ENCODE measurements at places on chromosomes 2 and 18. TPM values are rescaled to one million over a fixed set of nuclear protein-coding genes. Genes with fewer than 3 reads are reported as not detected.

THSD7B gene
- total RNA-seq: 0.27 TPM

TRIM43 gene
- total RNA-seq: not detected

ZNF521 gene
- total RNA-seq: 29.6 TPM

GKN1 gene
- total RNA-seq: not detected

DNA sequence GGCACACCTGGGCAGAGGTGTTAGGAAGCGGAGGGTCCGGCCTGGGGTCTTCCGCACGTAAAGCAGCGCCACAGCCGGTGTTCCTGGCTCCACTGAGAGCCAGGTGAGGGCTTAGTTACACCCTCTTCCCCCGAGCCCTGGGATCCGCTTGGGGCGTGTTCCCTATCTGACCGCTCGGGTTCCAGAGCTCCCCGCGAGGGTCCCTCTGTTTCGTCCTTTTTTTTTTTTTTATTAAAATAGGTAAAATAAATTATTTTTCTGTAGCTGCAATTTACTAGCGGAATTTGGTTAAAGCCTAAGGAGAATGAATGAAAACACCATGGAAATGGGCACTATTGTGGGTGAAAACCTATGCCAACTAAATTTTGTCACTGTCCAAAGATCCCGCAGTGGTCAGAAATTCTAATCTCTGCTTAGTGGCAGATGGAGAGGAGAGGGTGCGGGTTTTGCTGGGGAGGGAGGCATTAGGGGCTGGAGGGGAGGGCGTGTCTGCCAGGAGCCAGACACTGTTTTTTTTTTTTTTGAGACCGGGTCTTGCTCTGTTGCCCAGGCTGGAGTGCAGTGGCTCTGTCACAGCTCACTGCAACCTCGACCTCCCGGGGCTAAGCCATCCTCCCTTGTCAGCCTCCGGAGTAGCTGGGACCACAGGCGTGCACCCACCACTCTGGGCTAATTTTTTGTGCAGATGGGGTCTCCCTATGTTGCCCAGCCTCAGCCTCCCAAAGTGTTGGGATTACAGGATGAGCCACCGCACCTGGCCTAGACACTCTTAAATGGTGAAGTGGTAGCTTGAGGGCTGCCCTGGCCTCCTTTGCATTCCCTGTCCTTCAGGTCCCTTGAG lies 834 bp downstream of the PDCL3 start:
- no peak for DNase-seq

DNA sequence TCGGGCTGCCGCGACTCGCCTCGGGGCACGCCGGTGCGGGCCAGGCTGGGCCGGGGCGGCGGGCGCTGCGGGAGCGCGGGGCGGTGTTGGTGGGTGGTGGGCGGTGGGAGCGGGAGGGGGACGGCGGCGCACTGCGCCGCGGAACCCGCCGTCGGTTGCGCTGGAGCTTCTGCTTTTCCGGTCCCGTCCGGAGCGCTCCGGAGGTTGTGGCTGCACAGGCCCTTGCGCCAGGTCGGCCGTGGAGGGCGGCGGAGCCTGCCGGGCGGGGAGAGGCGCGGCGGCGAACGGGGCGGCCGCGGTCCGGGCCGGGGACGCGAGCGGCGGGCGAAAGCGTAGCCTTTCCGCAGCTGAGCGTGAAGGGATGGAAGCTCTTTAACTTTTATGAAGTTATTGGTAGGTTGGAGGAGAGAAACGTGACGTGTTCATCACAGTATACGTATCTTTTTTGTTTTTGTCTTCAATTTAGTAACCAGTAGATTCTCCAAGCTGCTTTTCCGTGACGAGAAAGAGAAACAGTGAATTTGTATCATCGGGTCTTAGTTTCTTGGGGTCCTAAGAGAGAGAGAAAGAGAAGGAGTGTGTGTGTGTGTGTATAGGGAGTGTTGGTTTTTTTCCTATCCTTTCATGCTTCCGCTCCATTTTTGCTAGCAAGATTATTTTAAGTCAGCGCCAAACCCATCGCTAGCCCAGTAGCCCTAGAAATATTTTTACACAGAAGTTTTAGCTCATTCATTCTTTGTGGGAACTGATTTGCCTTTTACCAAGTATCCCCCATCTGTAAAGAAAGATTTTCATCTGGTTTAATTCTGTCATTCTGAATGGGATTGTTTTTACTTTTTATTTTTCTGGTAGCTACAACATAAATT lies 535 bp downstream of the ATG4B start:
- peak; percentile 79 for DNase-seq

- no peak for DNase-seq
Observed at GRCh38 chr2:184452907-184453306, 145.4 kb upstream of the ZNF804A start.

DNA sequence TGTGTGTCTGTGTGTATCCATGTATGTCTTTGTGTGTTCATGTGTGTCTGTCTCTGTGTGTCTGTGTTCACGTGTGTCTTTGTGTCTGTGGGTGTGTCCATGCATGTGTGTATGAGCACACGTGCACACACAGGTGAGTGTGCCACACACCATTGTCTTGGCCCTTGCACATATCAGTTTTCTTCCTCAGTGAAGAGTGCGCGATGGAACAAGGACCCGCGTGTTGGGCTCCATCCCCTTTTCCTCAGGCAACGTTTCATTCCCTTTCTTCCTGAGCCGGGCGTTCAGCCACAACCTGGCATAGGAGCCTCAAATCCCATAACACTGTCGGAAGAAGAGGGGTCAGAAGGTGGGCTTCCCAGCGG lies 74.3 kb downstream of the PTGR3 start:
- DNase-seq: no peak

DNA sequence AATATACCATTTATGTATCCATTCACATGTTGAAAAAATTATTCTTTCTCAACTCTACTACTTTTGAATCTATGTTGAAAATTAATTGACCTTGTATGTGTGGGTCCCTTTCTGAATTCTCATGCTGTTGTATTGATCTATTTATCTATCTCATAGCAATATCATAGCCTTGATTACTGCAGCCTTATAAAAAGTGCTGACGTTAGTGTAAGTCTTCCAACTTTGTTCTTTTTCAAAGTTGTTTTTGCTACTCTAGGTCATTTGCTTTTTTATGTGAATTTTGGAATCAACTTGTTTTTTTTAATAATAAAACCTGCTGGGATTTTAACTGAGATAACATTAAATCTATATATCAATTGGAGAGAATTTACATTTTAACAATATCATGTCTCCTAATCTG lies 52.2 kb upstream of the PAX3 start:
- DNase-seq: no peak

- DNase-seq: no peak
Observed at GRCh38 chr2:236344446-236344845, 80.2 kb upstream of the ASB18 start.

- DNase-seq: no peak
Observed at GRCh38 chr18:79637181-79637920, 42.3 kb upstream of the CTDP1 start.

DNA sequence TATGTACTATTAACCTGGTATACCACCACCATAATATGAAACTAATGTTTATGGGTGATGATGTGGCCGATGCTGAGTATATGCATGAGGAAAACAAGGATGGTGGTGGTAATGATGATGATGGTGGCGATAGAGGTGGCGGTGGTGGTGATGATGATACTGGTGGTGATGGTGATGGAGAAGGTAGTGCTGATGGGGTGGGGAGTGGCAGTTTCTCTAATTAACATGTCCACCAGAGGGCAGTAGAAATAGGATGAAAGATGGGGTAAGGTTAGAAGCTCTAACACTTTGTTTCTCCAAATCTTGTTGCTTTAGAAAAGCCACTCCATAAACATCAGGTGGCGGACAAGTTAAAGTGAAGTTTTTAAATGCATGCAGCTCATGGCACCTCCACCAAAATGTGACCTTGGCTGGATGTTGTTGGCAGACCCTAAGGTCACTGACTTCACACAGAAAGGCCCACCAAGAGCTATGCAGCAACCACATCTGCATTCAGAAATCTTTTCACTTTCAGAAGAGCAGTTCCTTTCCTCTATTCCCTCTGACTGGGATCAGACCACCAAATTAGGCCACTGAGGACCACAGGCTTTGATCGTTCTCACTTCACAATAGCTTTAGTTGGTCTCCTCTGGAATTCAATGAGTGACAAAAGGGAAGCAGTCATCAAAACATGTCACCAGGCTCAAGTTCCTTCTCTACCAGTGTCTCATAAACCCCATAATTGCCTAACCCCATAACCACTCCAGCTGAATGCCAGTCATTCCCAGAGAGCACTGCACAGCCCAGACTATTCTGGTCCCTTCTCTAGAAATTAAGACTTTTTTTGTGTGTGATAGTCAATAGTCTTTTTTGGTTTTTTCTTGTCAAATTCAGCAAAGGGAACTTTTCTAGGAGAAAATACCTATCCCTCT lies 7.5 kb upstream of the BCL11A start:
- DNase-seq: no peak

- DNase-seq: no peak
Observed at GRCh38 chr18:47191961-47192360, 15.8 kb upstream of the IER3IP1 start.

DNA sequence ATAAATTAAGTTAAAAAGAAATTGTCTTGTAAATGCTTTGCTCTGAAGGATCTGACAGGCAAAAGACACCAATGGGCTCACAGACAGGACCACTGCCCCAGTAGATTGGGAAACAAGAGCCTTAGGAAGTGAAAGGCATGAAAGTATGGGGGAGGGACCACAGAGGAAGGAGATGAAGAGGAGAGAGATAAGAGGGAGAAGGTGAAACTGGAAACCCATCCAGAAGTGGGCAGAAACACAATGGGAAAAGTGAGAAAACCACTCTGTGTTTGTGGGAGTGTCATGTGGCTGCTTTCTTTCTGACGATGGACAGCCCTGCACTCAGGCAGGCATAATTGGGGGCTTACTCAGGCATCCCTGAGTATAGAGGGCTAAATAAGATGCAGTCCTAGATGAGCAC lies 101.5 kb upstream of the STON1 start:
- no peak for DNase-seq

DNA sequence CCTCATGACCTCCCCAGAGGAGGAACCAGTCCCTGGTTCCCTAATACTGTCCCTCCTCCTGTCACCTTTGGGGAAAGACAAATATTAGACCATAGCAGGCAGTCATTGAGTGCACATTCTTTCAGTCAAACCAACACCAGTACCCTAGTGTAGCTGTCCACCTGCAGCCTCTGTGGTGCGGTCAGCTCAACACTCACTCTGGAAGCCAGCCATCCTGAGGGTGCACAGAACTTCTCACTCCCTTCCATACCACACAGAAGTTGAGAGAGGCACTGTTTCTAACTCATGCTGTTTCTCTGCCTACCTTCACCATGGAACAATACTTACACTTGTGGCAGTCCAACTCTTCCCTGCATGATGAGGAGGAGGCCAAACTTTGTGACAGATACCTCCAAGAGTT lies 232.6 kb upstream of the FBXO11 start:
- no peak for DNase-seq

- no peak for DNase-seq
Observed at GRCh38 chr18:36635414-36636096, 193.2 kb downstream of the TPGS2 start.
